Chondrocyte (in vitro differentiated cells): ENCODE measurements at places on chromosomes 12 and 14. TPM values are rescaled to one million over a fixed set of nuclear protein-coding genes. Genes with fewer than 3 reads are reported as not detected.
A peak's percentile ranks its signal among the peaks of the same experiment; 100 is the strongest.

The SIX6 gene
- total RNA-seq, result not detected in 3 replicates

The TMTC1 gene
- 24.0 to 49.1 TPM (median 25.2 TPM) in 3 replicates for total RNA-seq

The IL31 gene
- not detected in 3 replicates for total RNA-seq

The BDKRB2 gene
- 0.21 to 0.29 TPM (median 0.27 TPM) in 3 replicates for total RNA-seq

The CACNA2D4 gene
- total RNA-seq, result 0.30 to 0.92 TPM in 2 of 3 replicates, not detected in the other

The KLRG1 gene
- 0.17 to 1.5 TPM (median 0.49 TPM) in 3 replicates for total RNA-seq

The KLRK1 gene
- not detected in 3 replicates for total RNA-seq

The RNASE3 gene
- total RNA-seq, result not detected in 3 replicates

The WASHC3 gene
- 30.6 to 33.6 TPM (median 33.0 TPM) in 3 replicates for total RNA-seq

The P2RX2 gene
- not detected in 3 replicates for total RNA-seq

The SERPINA1 gene
- total RNA-seq, result 0.20 TPM in 1 of 3 replicates, not detected in the others

The GZMB gene
- total RNA-seq, result not detected in 3 replicates

GRCh38 chr12:80412343-80412953, 31.6 kb upstream of the PTPRQ start:
- no peak overlapping the region for H3K4me3 ChIP-seq
- DNase-seq, result no peak
- H3K27ac ChIP-seq, result no peak overlapping the region
- H3K36me3 ChIP-seq, result no peaks in the 10 kb centered on the region
- peaks cover 7% of the 10 kb centered on the region for H3K27me3 ChIP-seq

GRCh38 chr14:96245710-96246538, 10.1 kb upstream of the BDKRB1 start:
- peak; percentile 24 for DNase-seq
- H3K36me3 ChIP-seq, result no peaks in the 10 kb centered on the region
- H3K4me3 ChIP-seq, result no peak overlapping the region
- H3K4me1 ChIP-seq, result peaks cover 9% of the 10 kb centered on the region
- peak overlapping the region; percentile 6 for H3K27ac ChIP-seq

DNA sequence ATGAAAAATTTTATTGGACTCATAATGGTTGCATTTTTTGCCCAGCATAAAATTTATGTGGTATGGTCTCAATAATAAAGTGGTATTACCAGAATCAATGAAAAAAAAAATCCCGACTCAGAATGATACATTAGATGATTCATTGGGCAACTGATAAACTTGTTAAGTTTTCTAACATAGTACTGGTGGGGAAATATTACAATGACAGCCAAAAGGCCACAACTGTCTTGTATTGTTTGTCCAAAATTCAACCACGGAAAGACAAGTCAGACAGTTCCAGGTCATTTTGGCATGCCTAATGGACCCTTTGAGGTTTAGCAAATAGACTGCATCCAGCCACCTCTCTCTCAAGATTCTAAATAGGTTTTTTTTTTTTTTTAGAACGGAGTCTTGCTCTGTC, 70.5 kb upstream of the TRIM9 start:
- H3K4me3 ChIP-seq, result no peak overlapping the region
- peaks cover 34% of the 10 kb centered on the region for H3K4me1 ChIP-seq
- H3K27ac ChIP-seq, result no peak overlapping the region
- H3K36me3 ChIP-seq, result no peaks in the 10 kb centered on the region
- no peak for DNase-seq
- no peaks in the 10 kb centered on the region for H3K27me3 ChIP-seq

GRCh38 chr12:53560912-53561589, 53.8 kb upstream of the NPFF start:
- peak overlapping the region; percentile 28 for H3K4me3 ChIP-seq
- DNase-seq, result no peak
- no peaks in the 10 kb centered on the region for H3K27me3 ChIP-seq
- no peaks in the 10 kb centered on the region for H3K36me3 ChIP-seq
- peaks cover 57% of the 10 kb centered on the region for H3K4me1 ChIP-seq

DNA sequence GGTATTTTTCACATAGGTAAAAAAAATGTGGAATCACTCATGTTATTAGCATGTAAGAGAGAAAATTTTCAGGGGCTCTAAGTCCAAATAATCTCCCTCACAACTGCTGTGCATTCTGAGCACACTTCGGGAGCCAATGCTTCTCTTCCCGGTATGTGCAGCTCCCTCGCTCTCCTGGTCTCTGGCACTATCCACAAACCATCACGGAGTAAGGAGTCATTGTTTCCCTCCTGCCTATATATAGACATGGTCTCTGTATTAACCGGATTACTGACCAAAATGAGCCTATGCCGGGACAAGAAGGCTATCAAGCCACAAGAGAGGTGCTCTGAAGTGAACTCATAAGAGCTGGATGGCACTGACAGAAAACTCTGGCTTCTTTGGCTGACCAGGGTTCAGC, 13.4 kb downstream of the HECTD4 start:
- no peak overlapping the region for H3K4me3 ChIP-seq
- H3K27ac ChIP-seq, result no peak overlapping the region
- DNase-seq, result no peak
- peaks cover 25% of the 10 kb centered on the region for H3K4me1 ChIP-seq
- H3K36me3 ChIP-seq, result no peaks in the 10 kb centered on the region

GRCh38 chr14:90058876-90059458, 2.8 kb upstream of the KCNK13 start:
- peaks cover 4% of the 10 kb centered on the region for H3K36me3 ChIP-seq
- no peak for DNase-seq
- peaks cover 13% of the 10 kb centered on the region for H3K4me1 ChIP-seq
- H3K27ac ChIP-seq, result no peak overlapping the region
- peaks cover 70% of the 10 kb centered on the region for H3K27me3 ChIP-seq

DNA sequence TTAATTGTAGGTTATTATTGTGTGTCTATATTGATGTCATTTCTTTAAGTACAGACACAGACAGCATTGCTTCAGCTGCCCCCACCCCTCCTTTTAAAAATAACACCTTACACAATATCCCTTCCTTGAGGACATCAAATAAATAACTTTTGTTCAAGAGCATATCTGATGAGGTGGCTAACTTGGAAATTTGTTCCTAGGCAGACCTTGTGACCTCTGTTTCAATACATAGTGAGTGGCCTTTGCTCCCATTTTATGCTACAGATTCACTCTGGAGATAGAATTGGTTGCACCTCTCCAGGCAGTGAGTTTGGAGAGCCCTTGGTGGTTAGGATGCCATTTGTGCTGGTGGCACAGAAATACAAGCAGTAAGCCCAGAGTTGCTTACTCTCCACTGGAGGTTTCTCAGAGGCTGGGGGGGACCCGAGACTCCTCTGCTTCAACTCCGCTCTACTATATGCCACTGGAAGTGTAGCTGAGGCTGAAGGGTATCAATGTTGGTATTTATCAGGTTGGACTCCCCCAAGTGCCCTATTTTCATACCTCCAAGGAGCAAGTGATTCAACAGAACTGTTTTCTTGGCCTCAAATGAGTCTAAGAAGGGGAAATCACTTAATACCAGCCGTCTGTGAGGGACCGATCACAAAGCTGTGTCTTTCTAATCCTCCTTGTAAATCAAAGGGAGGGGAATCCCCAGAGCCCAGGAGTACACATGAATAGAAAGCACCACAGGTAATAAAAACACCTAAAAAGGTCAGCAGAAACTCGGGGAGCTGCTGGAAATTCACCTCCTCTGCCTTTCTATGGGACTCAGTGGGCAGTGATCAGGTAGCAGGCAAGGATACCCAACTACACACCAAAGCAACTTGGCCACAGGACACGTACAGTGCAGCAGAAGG, 463.1 kb downstream of the RAD51B start:
- H3K27me3 ChIP-seq, result no peaks in the 10 kb centered on the region
- peaks cover 11% of the 10 kb centered on the region for H3K4me1 ChIP-seq
- no peaks in the 10 kb centered on the region for H3K36me3 ChIP-seq
- H3K4me3 ChIP-seq, result no peak overlapping the region
- no peak overlapping the region for H3K27ac ChIP-seq

DNA sequence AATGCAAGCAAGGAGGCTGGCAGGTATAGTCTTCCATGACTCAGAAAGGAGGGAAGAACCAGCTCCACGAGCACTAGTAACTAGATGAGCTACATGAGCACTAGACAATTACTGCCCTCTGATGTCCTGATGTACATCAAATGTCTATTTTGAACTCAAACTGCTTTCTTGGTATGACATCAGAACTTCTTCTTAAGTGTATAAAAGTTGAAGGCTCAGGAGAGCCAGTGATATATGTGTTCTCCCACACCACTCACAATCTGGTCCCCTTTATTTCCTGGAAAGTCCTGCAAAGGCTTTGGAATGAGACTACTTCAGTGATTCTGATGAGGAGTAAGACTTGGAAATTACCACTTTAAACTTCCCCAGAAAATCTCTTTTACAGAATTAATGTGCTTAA, 18.5 kb upstream of the DHRS7 start:
- no peak overlapping the region for H3K27ac ChIP-seq
- peaks cover 10% of the 10 kb centered on the region for H3K4me1 ChIP-seq
- no peak for DNase-seq
- H3K36me3 ChIP-seq, result peaks cover 1% of the 10 kb centered on the region
- peak overlapping the region; percentile 62 for H3K4me3 ChIP-seq
- peaks cover 7% of the 10 kb centered on the region for H3K27me3 ChIP-seq

GRCh38 chr14:94337274-94337673, 14.1 kb upstream of the SERPINA6 start:
- peaks cover 17% of the 10 kb centered on the region for H3K4me1 ChIP-seq
- H3K27me3 ChIP-seq, result peaks cover 9% of the 10 kb centered on the region

DNA sequence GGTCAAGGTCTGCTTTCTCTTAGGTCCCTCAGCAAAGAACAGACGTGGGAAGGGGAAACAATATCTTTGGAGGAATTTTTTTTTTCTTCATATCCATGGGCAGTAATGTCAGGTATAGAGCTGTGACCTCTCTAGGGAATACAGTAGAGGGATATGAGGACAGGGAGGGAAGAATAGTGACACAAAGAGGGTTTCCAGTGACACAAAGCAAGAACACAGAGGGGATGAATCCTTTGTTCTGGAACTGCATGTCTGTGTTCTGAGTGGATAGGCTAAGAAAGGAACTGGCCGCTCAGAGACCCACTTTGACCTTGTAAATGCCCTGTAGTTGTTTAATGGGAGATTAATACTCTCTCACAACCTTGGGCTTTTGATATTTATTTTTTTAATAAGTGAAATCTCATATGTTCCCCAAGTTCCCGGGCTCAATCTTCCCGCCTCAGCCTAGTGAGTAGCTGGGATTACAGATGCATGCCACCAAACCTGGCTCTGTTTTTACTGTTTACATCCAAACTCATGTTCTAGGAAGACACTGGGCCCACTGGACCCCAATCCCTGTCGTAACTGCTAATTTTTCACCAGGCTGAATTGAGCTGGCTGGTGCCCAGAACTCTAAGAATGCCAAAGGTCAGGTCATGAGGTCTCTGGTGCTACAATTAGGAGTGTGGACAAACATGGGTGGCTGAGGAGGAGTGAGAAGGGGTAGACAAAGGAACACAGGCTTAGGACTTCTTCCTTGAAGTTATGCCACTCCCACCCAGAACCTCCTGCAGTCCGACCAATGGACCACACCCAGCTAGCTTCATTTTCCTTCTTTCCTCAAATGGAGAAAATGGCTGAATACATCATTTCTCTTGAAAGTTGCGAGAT, 9.1 kb upstream of the PLEKHH1 start:
- H3K4me3 ChIP-seq, result no peak overlapping the region
- H3K27me3 ChIP-seq, result peaks cover 48% of the 10 kb centered on the region
- H3K4me1 ChIP-seq, result no peaks in the 10 kb centered on the region
- no peaks in the 10 kb centered on the region for H3K36me3 ChIP-seq

GRCh38 chr14:105891631-105892452, 365.5 kb downstream of the TMEM121 start:
- H3K27me3 ChIP-seq, result no peaks in the 10 kb centered on the region
- no peaks in the 10 kb centered on the region for H3K36me3 ChIP-seq
- no peak overlapping the region for H3K4me3 ChIP-seq
- no peak overlapping the region for H3K27ac ChIP-seq
- H3K4me1 ChIP-seq, result no peaks in the 10 kb centered on the region

- H3K27me3 ChIP-seq, result no peaks in the 10 kb centered on the region
- peaks cover 48% of the 10 kb centered on the region for H3K4me1 ChIP-seq
- no peak overlapping the region for H3K4me3 ChIP-seq
Measured at GRCh38 chr12:62263966-62264365, 3.8 kb downstream of the USP15 start.

- no peak for DNase-seq
- H3K4me1 ChIP-seq, result peaks cover 17% of the 10 kb centered on the region
- no peak overlapping the region for H3K4me3 ChIP-seq
- no peaks in the 10 kb centered on the region for H3K27me3 ChIP-seq
- H3K36me3 ChIP-seq, result no peaks in the 10 kb centered on the region
- peak overlapping the region; percentile 18 for H3K27ac ChIP-seq
Measured at GRCh38 chr12:59005193-59005955, 85.1 kb upstream of the LRIG3 start.

GRCh38 chr12:12806784-12807516, 6.2 kb upstream of the DDX47 start:
- no peaks in the 10 kb centered on the region for H3K27me3 ChIP-seq
- H3K4me1 ChIP-seq, result peaks cover 41% of the 10 kb centered on the region
- H3K27ac ChIP-seq, result no peak overlapping the region
- no peaks in the 10 kb centered on the region for H3K36me3 ChIP-seq

DNA sequence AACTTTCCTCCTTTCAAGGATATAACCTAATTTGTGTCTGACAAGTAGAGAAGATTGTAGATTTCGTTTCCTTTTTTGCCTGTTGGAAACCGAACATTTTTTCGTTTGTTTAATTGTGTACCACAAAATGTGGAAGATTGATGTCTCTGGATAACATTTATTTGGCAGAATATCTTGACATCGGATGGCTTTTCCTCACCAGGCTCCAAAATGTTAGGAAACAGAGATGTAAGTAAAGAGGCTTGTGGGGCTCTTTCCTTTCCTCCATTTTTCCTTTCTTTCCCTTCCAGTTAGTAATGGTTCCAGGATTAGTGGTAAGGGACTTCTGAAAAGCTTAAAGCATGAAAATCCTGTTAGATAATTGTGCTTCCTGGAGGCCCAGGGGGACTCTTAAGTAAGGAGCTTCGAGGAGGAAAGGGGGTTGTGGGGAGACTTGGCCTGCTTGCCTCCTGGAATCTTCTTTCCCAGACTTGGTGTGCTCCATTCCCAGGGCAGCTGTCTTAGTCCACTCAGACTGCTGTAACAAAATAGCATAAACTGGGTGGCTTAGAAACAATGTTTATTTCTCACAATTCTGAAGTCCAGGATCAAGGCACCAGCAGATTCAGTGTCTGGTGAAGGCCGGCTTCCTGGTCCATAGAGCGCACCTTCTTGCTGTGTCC, 243.1 kb upstream of the PWP1 start:
- no peak overlapping the region for H3K4me3 ChIP-seq
- H3K27me3 ChIP-seq, result peaks cover 10% of the 10 kb centered on the region
- H3K36me3 ChIP-seq, result no peaks in the 10 kb centered on the region
- H3K27ac ChIP-seq, result peak overlapping the region; percentile 17
- DNase-seq, result no peak

DNA sequence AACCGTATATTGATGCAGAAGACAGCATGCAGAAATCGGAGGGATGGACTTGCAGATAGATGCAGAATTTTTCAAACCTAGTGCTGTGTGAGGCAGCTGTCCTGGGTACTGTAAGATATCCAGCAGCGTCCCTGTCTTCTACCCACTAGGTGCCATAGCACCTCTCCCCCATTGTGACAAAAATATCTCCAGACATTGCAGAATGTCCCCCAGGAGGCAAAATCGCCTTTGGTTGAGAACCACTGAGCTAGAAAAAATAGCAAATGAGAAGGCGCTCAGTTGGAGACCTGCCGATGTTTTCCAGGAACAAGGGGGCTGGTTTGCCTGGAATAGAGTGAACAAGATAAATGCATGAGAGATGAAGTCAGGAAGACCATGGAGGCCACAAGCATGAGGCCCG, 67.9 kb upstream of the TMEM132D start:
- peaks cover 7% of the 10 kb centered on the region for H3K27me3 ChIP-seq
- no peak overlapping the region for H3K4me3 ChIP-seq
- no peaks in the 10 kb centered on the region for H3K4me1 ChIP-seq
- H3K27ac ChIP-seq, result no peak overlapping the region
- H3K36me3 ChIP-seq, result no peaks in the 10 kb centered on the region
- no peak for DNase-seq

GRCh38 chr14:89164168-89165073, 252.6 kb downstream of the FOXN3 start:
- H3K27me3 ChIP-seq, result no peaks in the 10 kb centered on the region
- DNase-seq, result no peak
- H3K27ac ChIP-seq, result no peak overlapping the region

GRCh38 chr12:10960211-10960610, 21.1 kb upstream of the TAS2R14 start:
- H3K4me1 ChIP-seq, result no peaks in the 10 kb centered on the region
- DNase-seq, result no peak
